ENCODE measurements at places on chromosomes 4 and X. TPM values are rescaled to one million over a fixed set of nuclear protein-coding genes. Genes with fewer than 3 reads are reported as not detected.

GRCh38 chr4:26407476-26407875 lies 82.8 kb downstream of the CCKAR start:
- DNase-seq = no peak
- 0 out of 2 replicates have a peak, but pooled peaks cover 11% of the 10 kb centered on the region for H3K36me3 ChIP-seq
- no peak overlapping the region for H3K4me3 ChIP-seq
- H3K27me3 ChIP-seq = no peaks in the 10 kb centered on the region
- no peak overlapping the region for H3K27ac ChIP-seq

EDNRA gene
- total RNA-seq = not detected

DNA sequence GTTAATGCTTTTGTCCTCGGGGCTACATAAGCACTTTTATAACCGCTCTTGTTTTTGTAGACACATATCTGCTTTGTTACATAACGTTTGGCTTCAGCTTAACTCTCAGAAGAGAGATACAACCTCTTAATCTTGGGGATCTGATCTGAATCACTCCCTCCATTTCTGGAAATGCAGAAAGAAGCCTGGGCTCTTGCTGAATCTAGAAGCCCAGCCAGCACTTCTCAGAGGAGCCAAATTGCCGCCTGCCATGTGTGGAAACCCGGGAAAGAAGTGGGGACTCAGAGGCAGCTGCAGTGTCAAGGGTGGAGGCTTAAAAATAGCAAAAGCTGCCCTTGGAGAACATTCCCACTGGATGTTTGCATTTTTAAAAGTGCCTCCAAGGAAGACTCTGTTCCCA lies 69.3 kb upstream of the LDB2 start:
- no peak overlapping the region for H3K27ac ChIP-seq
- no peak overlapping the region for H3K4me3 ChIP-seq
- peaks cover 2% of the 10 kb centered on the region for H3K27me3 ChIP-seq
- DNase-seq = no peak
- H3K4me1 ChIP-seq = no peaks in the 10 kb centered on the region

RHOXF2 gene
- total RNA-seq = not detected

DNA sequence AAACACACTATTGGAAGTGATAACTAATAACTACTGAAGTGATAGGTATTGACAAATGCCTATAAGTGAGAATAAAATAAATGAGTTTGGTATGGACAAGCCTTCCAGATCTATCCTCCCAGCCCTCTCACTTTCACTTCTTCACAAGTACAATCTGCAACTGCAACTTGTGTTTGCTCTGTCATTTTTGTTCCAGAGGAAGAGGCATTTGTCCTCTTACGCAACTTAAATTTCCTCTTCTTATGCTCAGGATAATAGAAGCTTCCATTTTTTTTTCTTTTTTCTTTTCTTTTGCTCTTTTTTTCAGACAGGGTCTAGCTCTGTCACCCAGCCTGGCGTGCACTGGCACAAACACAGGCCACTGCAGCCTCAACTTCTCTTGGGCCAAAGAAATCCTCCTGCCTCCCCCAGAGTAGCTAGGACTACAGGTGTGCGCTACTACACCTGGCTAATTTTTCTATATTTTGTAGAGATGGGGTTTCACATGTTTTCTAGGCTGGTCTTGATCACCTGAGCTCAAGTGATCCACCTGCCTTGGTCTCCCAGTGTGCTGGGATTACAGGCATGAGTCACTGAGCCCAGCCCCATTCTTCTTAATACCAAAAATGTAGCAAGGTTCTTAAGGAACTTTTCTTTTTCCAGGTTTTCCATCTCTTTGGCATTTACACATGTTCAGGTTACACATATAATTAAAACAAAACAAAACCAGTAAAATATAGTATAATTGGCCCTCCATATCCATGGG lies 73.1 kb downstream of the PDGFC start:
- no peak overlapping the region for H3K4me3 ChIP-seq
- DNase-seq = no peak
- no peak overlapping the region for H3K27ac ChIP-seq

GRCh38 chrX:6226596-6227452 lies 1.8 kb downstream of the NLGN4X start:
- no peak overlapping the region for H3K27ac ChIP-seq
- H3K4me1 ChIP-seq = no peaks in the 10 kb centered on the region
- no peak for DNase-seq
- no peak overlapping the region for H3K4me3 ChIP-seq
- no peaks in the 10 kb centered on the region for H3K27me3 ChIP-seq
- H3K36me3 ChIP-seq = no peaks in the 10 kb centered on the region

- H3K27me3 ChIP-seq = no peaks in the 10 kb centered on the region
- peaks cover 16% of the 10 kb centered on the region for H3K4me1 ChIP-seq
- H3K36me3 ChIP-seq = no peaks in the 10 kb centered on the region
- no peak overlapping the region for H3K4me3 ChIP-seq
- H3K27ac ChIP-seq = no peak overlapping the region
- no peak for DNase-seq
Observed at GRCh38 chr4:53322696-53323095, 43.2 kb downstream of the SCFD2 start.

ARHGAP6 gene
- not detected for total RNA-seq

DNA sequence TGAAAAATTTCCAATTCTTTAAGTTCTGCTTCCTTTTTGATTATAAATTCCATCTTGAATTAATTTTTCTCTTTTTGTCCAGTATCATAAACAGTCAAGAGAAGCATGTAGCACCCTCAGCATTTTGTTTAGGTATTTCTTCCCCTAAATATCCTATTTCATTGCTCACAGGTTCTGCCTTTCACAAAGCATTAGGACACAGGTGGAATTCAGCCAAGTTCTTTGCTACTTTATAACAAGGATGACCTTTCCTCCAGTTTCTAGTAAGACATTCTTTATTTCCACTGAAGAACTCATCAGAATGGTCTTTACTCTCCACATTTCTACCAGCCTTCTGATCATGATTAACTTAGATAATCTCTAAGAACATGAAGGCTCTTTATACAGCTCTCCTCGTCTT lies 7.4 kb downstream of the SLC9B1 start:
- H3K27me3 ChIP-seq = no peaks in the 10 kb centered on the region
- H3K4me1 ChIP-seq = peaks cover 10% of the 10 kb centered on the region
- H3K27ac ChIP-seq = no peak overlapping the region
- no peak overlapping the region for H3K4me3 ChIP-seq
- no peak for DNase-seq
- H3K36me3 ChIP-seq = no peaks in the 10 kb centered on the region

All from PC-9 (cell line).